ENCODE measurements at places on chromosomes 12 and 14.

- DNase-seq = no peak
Measured at GRCh38 chr12:38424436-38424835, 107.9 kb downstream of the ALG10B start.

- no peak for DNase-seq
Measured at GRCh38 chr12:57727758-57728395, 10.7 kb downstream of the AGAP2 start.

DNA sequence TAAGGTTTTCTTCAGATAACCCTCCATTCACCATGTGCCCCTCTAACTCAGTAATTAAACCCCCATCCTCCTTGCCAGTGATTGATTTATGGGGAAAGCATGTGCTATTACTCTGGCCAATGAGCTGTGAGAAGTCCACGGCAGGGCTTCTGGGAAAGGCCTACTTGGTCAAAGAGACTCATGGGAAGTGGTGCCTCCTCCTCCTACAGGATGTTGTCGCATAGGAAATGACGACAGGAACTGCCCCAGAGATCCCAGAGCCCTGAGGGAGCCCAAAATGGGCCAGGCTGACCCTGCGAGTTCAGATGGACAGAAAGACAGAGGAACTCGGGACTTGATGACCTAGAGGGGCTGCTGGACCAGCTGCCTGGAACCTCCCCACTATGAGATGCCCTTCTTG, 938.1 kb upstream of the TMEM132C start:
- no peak for DNase-seq

DNA sequence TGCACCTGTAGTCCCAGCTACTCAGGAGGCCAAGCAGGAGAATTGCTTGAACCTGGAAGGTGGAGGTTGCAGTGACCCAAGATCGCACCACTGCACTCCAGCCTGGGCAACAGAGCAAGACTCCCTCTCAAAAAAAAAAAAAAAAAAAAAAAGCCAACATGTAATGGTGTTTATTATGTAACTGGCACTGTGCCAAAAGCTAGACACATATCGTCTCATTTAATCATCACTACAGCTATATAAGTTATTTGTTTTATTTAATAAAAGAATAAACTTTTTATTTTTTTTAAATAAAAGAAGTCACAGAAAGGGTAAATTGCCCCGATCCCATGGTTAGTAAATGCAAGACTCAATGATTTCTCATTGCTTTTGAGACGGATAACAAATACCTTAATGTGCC, 76.9 kb downstream of the PTCSC3 start:
- DNase-seq = no peak

GRCh38 chr14:66005900-66006434, 480.2 kb upstream of the CCDC196 start:
- no peak for DNase-seq

DNA sequence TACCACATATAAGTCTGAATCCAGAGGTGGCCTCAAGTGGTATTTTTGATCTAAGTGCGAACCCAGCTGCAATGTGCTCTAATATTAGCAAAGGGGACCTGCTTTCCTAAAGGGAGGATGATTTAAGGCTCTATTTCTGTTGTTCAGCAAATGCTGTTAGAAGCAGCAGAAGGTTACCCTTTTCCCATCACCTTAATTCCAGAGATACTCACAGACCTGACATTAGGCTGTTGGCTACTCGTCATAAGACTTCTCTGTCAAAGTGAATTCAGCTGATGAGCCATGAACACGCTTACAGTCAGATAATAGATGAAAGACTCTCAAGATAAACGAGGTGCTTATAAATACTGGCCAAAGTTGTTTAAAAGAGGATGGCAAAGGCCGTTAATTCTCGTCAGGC, 308.7 kb upstream of the DDHD1 start:
- DNase-seq = no peak

DNA sequence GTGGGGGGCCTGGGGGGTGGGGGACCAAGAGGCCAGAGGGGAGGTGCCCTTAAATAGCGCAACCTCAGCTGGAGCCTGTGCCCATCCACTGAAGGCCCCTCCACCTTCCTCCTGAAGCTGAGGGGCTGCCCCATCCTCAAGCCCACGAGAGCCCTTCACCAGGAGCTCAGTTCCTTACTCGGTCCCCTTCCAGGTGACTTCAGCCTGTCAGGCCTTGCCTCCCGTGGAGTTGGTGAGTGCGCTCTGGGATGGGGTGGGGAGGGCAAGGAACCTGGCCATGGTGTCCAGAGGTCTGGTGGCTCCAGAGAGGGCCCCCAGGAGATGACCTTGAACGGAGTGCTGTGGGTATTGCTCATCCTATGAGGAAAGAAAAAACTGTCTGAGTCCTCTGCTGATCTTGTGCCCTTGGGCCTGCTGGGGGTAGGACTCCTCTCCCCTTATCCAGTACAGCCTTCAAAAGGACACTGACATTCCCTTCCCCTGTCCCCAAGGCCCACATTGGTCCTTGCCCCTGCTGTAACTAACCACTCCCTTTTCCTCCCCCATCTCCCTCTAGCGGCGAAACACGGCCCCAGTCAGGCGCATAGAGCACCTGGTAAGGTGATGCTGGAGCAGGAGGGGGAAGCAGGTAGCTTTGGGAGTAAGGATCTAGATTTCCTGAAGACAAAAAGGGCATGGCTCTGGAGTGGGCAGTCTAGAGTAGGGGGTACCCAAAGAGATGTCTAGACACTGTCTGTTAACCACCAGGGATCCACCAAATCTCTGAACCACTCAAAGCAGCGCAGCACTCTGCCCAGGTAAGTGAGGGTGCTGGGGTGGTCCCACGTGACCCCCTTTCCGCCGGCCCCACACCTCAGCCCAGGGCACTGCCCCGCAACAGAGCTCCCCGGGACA, 3.6 kb downstream of the TNS2 start:
- DNase-seq = peak; percentile 36

GRCh38 chr14:58647777-58648176, 10.0 kb downstream of the DACT1 start:
- DNase-seq = no peak

DNA sequence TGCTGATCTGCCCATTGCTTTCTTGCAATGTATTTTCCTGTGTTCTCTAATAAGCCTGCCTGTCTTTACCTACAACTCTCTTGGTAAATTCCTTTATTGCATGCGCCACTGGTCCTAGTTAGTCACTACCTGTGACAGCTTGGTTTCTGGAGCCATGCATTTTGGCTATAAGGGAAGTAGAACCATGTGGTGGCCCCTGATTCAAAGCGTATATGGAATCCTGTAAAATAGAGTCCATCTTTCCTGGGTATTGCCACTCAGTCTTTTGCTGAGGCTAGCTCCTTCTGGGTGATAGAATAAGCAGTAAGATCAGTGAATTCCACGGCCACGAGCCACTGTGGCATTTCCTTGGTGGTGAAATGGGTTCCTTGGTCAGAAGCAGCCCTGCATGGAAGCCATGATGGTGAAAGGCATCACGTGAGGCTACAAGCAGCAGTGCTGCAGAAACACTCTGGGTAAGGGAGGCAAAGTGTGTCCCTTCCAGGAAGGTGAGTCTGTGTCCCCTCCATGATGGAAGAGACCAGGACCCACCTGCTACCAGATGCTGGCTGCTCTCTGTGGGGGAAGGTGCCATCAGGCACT, 19.6 kb downstream of the TNFAIP2 start:
- DNase-seq = no peak

DNA sequence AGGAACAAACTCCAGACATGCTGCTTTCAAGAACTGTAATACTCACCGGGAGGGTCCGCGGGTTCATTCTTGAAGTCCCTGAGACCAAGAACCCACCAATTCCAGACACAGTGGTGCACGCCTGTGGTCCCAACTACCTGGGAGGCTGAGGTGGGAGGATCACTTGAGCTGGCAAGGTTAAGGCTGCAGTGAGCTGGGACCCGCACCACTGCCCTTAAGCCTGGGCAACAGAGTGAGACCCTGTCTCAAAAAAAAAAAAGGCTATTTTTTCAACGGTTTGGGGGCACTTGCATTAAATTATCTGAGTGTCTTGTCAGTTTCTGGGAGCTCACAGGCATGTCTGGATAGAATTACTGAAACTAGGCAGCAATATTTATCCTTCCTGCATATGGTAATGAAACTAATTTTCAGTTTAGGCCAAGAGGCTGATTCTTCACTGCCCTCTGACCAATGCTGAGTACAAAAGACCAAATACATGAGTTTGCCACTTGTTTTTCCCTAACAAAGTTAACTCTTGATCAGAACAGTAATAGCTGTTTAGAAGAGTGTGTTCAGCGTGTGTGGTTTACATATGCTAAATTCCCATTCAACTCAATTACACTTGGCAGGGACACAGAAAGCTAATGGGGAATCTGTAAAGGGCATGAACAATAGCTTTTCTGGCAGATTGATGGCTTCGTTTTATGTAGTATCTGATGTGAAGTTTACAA, 65.8 kb upstream of the RASSF3 start:
- DNase-seq = no peak

GRCh38 chr14:56463271-56463890, 116.2 kb upstream of the TMEM260 start:
- DNase-seq = no peak

DNA sequence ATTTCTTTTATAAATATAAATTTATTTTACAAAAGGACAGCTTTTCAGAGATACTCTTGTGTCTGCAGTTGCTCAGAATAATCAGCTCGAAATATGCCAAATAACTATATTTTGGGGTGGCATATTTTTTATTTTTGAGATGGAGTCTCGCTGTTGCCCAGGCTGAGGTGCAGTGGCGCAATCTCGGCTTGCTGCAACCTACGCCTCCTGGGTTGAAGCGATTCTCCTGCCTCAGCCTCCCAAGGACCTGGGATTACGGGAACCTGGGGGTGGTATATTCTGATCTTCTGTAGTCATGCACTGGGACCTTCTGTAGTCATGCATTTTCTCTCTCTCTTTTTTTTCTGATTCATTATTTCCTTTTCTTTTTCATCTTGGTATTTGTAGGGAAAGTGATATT, 135.0 kb upstream of the AMIGO2 start:
- no peak for DNase-seq

DNA sequence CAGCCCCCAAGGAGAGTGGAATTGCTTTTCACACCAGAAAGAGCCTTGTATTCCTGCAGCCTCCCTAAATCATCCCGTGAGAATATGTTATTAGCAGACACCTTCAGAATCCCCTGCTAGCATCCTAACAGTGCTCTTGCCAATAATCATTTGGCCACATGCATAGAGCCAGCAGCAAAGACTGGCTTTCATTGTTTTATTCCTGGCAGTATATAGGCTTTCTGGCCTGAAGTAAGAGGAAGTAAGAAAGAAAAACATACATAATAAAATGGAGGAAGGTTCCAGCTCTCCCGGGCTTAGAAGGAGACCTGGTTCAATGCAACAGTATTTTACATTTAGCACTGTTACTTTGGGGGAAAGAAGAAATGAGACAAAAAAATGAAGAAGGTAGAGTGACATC, 176.7 kb upstream of the ATF7IP start:
- no peak for DNase-seq

GRCh38 chr14:51644217-51644933, 7.3 kb upstream of the FRMD6 start:
- DNase-seq = no peak

GRCh38 chr12:64551676-64552075, 58.6 kb upstream of the RASSF3 start:
- no peak for DNase-seq

GRCh38 chr14:21267431-21267845, 1.8 kb downstream of the HNRNPC start:
- no peak for DNase-seq

DNA sequence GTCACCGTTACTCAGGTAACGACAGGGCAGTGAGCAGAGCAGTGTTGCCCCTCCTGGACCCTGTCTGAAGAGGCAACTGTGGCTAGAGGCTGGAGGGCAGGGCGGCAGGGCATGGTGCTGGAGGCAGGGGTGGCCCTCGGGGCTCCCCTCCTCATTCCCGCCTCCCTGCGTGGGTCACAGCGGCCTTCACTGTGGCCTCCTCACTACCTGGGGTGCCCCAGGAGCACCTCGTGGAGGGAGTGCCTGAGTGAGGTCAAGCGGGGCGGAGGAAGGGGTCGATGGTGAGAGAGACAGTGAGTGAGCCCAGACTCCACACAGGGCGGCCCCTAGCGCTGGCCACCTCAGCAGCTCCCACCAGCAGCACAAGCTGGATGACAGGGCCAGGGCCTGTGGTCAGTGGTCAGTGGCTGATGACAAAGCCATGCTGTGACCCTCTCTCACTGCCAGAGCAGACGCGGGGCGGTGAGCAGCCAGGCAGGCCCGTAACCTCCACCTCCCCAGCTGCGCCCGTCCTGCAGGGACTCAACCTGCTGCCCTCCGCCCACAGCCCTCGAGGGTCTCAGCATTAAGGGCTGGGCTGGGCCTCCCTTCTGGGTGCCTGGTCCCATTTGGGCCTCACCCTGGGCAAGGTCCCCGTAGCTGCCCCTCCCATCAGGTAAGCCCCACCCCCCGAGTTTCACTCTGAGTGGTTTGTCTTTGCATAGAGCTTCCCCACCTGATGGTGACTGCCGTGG, 17.8 kb downstream of the GPR132 start:
- DNase-seq = no peak

GRCh38 chr12:96414637-96415036, 14.4 kb upstream of the CDK17 start:
- DNase-seq = no peak

- DNase-seq = no peak
Measured at GRCh38 chr12:126507231-126507630, 1442.0 kb downstream of the AACS start.

GRCh38 chr12:122503783-122504590, 3.3 kb upstream of the ZCCHC8 start:
- DNase-seq = no peak

- DNase-seq = no peak
Measured at GRCh38 chr12:119700078-119700477, 32.1 kb downstream of the PRKAB1 start.

GRCh38 chr14:34275078-34275477, 187.0 kb downstream of the SPTSSA start:
- DNase-seq = no peak

GRCh38 chr12:47757364-47757839, 1.3 kb downstream of the RAPGEF3 start:
- DNase-seq = no peak

GRCh38 chr12:120266180-120266870, 795 bp upstream of the PXN start:
- DNase-seq = no peak

- DNase-seq = no peak
Measured at GRCh38 chr14:41606282-41606531, 469 bp upstream of the LRFN5 start.

DNA sequence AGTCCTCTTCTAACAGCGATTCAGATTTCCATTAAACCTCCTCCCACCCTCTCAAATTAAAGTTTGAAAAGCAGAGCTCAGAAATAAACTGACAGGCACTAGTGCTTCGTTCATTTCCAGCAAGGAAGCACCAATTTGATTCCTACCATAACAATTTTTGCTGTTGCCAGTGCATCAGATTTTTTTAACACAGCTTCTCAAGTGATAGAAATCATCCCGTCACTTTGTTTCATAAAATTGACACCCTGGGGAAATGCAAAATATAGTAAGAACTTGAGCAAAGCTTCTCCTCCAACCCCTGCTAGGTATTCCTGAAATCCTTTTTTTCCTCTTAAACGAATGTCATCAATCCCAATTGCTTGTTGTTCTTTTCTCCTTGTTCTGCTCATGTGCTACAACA, 332.1 kb downstream of the FOXG1 start:
- no peak for DNase-seq

- no peak for DNase-seq
Measured at GRCh38 chr14:77088219-77088618, 9.8 kb upstream of the CIPC start.

All from activated CD8-positive, alpha-beta memory T cell treated with anti-CD3 and anti-CD28 coated beads for 1 hour (primary cell).